ENCODE measurements at places on chromosomes 16 and 17. TPM values are rescaled to one million over a fixed set of nuclear protein-coding genes. Genes with fewer than 3 reads are reported as not detected.

Gene CACNG5
- not detected for total RNA-seq

Gene ITGA2B
- total RNA-seq: 1.1 TPM

Gene RGS11
- not detected for total RNA-seq

Gene AANAT
- total RNA-seq: 0.34 TPM

Gene DNAH17
- 0.45 TPM for total RNA-seq

Gene TGFB1I1
- total RNA-seq: 0.92 TPM

Gene CMC2
- 105 TPM for total RNA-seq

Gene ZSCAN10
- 0.09 TPM for total RNA-seq

Gene EIF3C
- 837 TPM for total RNA-seq

GRCh38 chr17:80826955-80827645 lies 164.5 kb upstream of the CHMP6 start:
- H3K36me3 ChIP-seq: peaks cover 16% of the 10 kb centered on the region
- peaks cover 24% of the 10 kb centered on the region for H3K4me1 ChIP-seq
- H3K27me3 ChIP-seq: no peaks in the 10 kb centered on the region
- DNase-seq: peak; percentile 43

- no peaks in the 10 kb centered on the region for H3K4me1 ChIP-seq
- H3K27me3 ChIP-seq: peaks cover 7% of the 10 kb centered on the region
- no peak for DNase-seq
- no peak overlapping the region for H3K4me3 ChIP-seq
- H3K27ac ChIP-seq: no peak overlapping the region
These were observed 25.3 kb downstream of the SPACA3 start for GRCh38 chr17:33016920-33017319.

- no peaks in the 10 kb centered on the region for H3K36me3 ChIP-seq
- H3K27me3 ChIP-seq: no peaks in the 10 kb centered on the region
- H3K4me1 ChIP-seq: no peaks in the 10 kb centered on the region
- no peak overlapping the region for H3K27ac ChIP-seq
- no peak for DNase-seq
These were observed 353.1 kb upstream of the MON1B start for GRCh38 chr16:76837872-76838271.

- H3K36me3 ChIP-seq: no peaks in the 10 kb centered on the region
- no peak overlapping the region for H3K27ac ChIP-seq
- H3K4me3 ChIP-seq: peak overlapping the region; percentile 26
- peaks cover 3% of the 10 kb centered on the region for H3K4me1 ChIP-seq
- peak; percentile 31 for DNase-seq
- H3K27me3 ChIP-seq: peaks cover 38% of the 10 kb centered on the region
These were observed 561 bp downstream of the ZNF423 start for GRCh38 chr16:49855280-49855821.

GRCh38 chr17:8837563-8838075 lies 29.9 kb downstream of the PIK3R6 start:
- H3K4me1 ChIP-seq: no peaks in the 10 kb centered on the region
- H3K36me3 ChIP-seq: peaks cover 1% of the 10 kb centered on the region
- no peak for DNase-seq
- no peaks in the 10 kb centered on the region for H3K27me3 ChIP-seq
- H3K4me3 ChIP-seq: no peak overlapping the region

GRCh38 chr17:75459590-75460267 lies 3.3 kb downstream of the TMEM94 start:
- peaks cover 23% of the 10 kb centered on the region for H3K4me1 ChIP-seq
- no peak overlapping the region for H3K4me3 ChIP-seq
- H3K27me3 ChIP-seq: no peaks in the 10 kb centered on the region
- H3K27ac ChIP-seq: no peak overlapping the region
- no peaks in the 10 kb centered on the region for H3K36me3 ChIP-seq

GRCh38 chr16:57697896-57698537 lies 3.4 kb downstream of the DRC7 start:
- H3K4me3 ChIP-seq: no peak overlapping the region
- H3K36me3 ChIP-seq: no peaks in the 10 kb centered on the region
- H3K27me3 ChIP-seq: no peaks in the 10 kb centered on the region

- peak overlapping the region; percentile 76 for H3K27ac ChIP-seq
- peak overlapping the region; percentile 50 for H3K4me3 ChIP-seq
- peak; percentile 73 for DNase-seq
These were observed 2.5 kb upstream of the ABCC12 start for GRCh38 chr16:48158296-48158695.

DNA sequence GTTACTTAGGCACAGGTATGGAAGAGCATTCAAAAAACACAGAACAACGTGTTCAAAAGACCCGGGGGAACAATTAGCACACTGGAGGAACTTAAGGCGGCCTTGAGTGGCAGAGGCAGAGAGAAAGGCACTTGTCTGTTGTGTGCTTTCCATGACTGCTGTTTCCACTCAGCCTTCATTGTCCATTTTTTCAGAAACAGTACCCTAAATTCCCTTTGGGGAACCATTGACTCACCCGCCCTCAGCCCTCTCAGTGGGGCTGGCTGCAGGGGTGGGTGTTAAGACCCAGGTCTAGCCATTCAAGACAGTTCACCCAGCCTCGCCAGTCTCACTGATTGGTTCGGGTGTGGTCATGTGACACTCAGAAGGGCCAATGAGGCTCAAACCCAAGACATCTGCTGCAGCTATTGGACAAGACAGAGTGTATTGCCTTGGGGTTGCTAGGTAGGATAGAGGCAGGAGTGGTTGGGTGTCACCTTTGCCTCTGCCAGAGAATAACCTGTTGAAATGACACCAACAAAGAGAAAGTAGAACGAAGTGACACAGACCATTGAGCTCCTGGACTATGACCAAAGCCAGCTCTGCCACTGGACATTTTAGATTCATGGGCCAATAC lies 19.6 kb upstream of the CEP20 start:
- no peaks in the 10 kb centered on the region for H3K27me3 ChIP-seq
- H3K36me3 ChIP-seq: no peaks in the 10 kb centered on the region
- peaks cover 16% of the 10 kb centered on the region for H3K4me1 ChIP-seq
- DNase-seq: peak; percentile 63
- no peak overlapping the region for H3K4me3 ChIP-seq

GRCh38 chr17:48611681-48612455 lies 1.1 kb upstream of the HOXB7 start:
- DNase-seq: peak; percentile 26
- H3K4me3 ChIP-seq: peak overlapping the region; percentile 88
- H3K27ac ChIP-seq: no peak overlapping the region
- H3K36me3 ChIP-seq: no peaks in the 10 kb centered on the region
- peaks cover 30% of the 10 kb centered on the region for H3K4me1 ChIP-seq

GRCh38 chr17:60147553-60148223 lies 2.1 kb upstream of the CA4 start:
- no peaks in the 10 kb centered on the region for H3K36me3 ChIP-seq
- no peak overlapping the region for H3K4me3 ChIP-seq
- peaks cover 25% of the 10 kb centered on the region for H3K4me1 ChIP-seq
- DNase-seq: no peak
- H3K27me3 ChIP-seq: peaks cover 75% of the 10 kb centered on the region

- peak overlapping the region; percentile 77 for H3K27ac ChIP-seq
- peaks cover 87% of the 10 kb centered on the region for H3K36me3 ChIP-seq
- H3K27me3 ChIP-seq: no peaks in the 10 kb centered on the region
- no peak overlapping the region for H3K4me3 ChIP-seq
- peaks cover 41% of the 10 kb centered on the region for H3K4me1 ChIP-seq
These were observed 30.6 kb downstream of the IL21R start for GRCh38 chr16:27432558-27432957.

- H3K4me1 ChIP-seq: peaks cover 30% of the 10 kb centered on the region
- H3K27me3 ChIP-seq: no peaks in the 10 kb centered on the region
- H3K36me3 ChIP-seq: peaks cover 2% of the 10 kb centered on the region
- H3K27ac ChIP-seq: peak overlapping the region; percentile 96
These were observed 1.0 kb upstream of the ZNF500 start for GRCh38 chr16:4767872-4768548.

- H3K4me1 ChIP-seq: peaks cover 8% of the 10 kb centered on the region
- no peak overlapping the region for H3K27ac ChIP-seq
- no peaks in the 10 kb centered on the region for H3K27me3 ChIP-seq
These were observed 11.4 kb upstream of the CENPV start for GRCh38 chr17:16364625-16365024.

DNA sequence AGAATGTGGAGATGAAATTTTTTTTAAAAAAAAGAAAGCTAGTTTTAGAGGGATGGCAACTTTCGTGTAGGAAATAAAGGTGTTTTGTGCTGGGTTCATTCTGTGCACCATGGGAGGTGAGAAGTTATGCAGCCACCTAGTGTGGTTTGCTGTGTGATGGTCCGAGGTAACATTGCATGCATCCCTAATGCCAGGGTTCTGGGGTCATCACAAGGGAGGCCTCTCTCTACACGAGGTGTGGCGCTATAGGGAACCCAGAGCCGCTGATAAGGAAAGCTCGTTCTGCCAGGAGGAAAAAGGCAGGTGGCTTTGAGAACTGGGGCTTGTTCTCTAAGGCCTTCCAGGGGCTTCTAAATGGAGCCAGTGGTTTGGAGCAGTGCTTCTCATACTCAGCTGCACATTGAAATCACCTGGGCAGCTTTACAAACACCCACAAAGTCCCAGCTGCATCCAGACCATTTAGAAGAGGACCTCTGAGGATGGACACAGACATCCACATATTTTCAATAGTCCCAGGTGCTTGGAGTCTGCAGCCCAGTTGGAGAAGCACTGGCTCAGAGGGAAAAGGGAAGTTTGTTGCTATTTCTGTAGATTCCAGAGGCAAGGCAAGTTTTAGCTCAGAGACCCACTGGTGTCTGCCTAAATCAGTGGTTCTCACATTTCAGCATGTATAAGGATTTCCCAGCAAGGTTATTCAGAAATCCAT lies 43.5 kb downstream of the VPS35L start:
- peaks cover 18% of the 10 kb centered on the region for H3K36me3 ChIP-seq
- no peak overlapping the region for H3K4me3 ChIP-seq
- no peaks in the 10 kb centered on the region for H3K27me3 ChIP-seq
- H3K27ac ChIP-seq: no peak overlapping the region
